ENCODE measurements at places on chromosomes 7 and 10. TPM values are rescaled to one million over a fixed set of nuclear protein-coding genes. Genes with fewer than 3 reads are reported as not detected.

DNA sequence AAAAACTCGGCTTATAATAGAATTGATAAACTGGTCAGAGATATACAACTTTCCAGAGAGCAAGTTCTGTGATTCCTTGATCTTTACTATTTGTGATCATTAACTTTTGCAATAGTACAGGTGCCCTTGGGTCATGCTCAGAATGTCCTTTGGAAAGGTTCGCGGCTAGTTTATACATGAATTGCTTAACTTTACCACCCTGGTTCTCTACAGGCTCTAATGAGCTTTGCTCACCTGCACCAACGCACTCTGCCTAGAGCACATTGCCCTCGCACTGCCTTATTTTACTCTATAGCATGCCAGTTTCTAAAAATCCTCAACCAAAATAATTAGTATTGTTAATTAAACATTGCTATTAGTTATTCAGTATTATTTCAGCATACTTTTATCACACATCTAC, 931.2 kb upstream of the KCND2 start:
- no peaks in the 10 kb centered on the region for H3K27me3 ChIP-seq
- no peak overlapping the region for H3K4me3 ChIP-seq
- no peaks in the 10 kb centered on the region for H3K4me1 ChIP-seq
- no peaks in the 10 kb centered on the region for H3K36me3 ChIP-seq
- no peak overlapping the region for H3K27ac ChIP-seq

DNA sequence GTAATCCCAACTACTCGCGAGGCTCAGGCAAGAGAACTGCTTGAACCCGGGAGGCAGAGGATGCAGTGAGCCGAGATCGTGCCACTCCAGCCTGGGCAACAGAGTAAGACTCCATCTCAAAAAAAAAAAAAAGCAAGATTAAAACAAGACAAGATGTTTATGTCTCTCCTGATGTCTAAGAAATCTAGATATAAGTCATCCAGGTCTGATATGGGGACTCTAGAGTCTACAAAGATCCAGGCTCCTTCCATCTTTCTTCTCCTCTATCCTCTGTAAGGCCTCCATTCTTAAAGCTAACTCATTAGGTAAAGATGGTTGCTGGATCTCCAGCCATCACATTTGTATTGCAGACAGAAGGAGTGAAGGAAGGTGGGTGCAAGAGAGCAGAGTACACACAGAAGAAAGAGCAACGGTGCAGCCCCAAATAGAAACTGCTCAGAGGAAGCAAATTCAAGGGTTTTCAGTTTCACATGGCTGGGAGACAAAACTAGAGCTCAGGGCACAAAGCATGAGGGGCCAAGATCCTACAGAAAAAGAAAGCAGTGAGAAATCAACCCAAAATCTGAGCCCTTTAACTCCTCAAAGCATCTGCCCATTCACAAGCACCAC, 57.6 kb downstream of the USP6NL start:
- H3K4me1 ChIP-seq = peaks cover 40% of the 10 kb centered on the region
- no peak for DNase-seq
- H3K27me3 ChIP-seq = no peaks in the 10 kb centered on the region
- H3K27ac ChIP-seq = no peak overlapping the region
- H3K36me3 ChIP-seq = 0 out of 2 replicates have a peak, but pooled peaks cover 4% of the 10 kb centered on the region
- H3K4me3 ChIP-seq = no peak overlapping the region

DNA sequence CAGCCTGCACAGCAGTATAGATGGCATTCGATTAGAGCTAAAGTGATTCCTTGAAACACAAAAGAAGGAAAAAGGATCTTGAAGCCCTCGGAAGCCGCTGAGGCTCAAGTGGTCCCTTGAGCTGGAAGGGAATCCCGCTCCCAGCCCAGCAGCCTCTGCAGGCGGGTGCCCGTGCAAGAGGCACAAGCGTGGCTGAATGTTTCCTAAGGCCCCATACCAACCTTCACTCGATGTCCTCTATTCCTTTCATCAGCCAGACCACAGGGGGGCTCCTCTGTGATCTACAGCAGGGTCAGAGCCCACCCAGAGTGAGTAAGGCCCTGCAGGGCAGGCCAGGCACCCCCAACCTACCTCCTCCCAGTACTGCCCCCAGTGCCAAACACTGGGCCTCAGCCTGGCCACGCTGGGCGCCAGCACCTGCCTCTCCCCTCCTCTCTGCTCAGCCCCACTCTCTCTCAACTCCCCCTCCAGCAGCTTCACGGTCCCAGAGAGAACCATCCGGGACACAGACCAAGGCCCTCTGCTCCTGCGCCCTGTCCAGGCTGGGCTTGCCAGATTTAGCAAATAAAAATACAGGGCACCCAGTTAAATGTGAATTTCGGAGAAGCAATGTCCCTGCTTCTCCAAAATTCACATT, 30.5 kb downstream of the EBF3 start:
- no peaks in the 10 kb centered on the region for H3K27me3 ChIP-seq
- no peak overlapping the region for H3K4me3 ChIP-seq
- H3K4me1 ChIP-seq = no peaks in the 10 kb centered on the region
- H3K27ac ChIP-seq = no peak overlapping the region

DNA sequence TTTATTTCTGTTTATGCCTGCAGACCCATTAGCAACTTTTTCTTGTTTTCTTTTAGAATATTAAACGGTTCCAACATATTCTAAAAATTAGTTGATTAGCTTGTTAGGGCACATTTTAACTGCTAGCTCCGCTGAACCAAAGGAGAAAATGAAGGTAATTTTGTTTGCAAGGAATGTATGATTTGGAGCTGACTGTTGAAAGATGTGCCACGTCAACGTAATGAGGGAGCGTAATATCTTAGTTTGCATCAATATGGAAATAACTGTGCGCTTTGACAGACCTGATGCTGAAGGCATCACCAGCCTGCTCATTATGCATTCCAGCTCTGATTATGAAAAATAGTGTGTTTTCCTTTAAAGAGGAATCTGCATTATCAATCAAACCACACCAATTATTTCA, 102.0 kb upstream of the CTBP2 start:
- H3K4me1 ChIP-seq = peaks cover 42% of the 10 kb centered on the region
- no peak overlapping the region for H3K4me3 ChIP-seq
- no peaks in the 10 kb centered on the region for H3K27me3 ChIP-seq

DNA sequence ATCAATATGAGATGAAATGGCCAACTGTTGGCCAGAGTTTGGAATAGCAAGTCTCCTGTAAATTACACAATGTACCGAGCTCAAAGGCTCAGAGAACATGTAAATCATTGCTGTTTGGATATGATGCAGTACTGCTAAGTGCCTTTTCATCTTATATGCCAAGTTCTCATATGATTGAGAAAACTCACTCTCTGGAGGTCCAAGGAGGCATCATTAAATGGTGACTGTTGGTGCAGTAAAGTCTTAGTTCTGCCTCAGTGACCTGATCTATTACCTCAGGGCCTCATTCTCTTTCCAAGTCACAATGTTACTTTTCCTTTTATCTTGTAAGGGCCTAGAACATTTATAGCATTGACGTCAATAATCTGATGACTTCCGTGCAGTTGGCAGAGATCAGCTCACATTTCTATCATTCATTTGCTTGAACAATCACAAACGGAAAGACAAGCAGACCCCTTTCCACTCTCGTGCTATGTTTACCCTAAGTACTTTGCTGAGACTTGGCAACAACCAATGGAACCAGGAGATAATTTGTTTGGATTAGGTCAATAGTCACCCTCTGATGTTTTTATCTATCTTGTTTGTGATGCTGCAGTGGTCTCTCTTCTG, 32.6 kb upstream of the PDK4 start:
- H3K4me3 ChIP-seq = no peak overlapping the region
- H3K27me3 ChIP-seq = no peaks in the 10 kb centered on the region
- no peak for DNase-seq
- H3K4me1 ChIP-seq = no peaks in the 10 kb centered on the region
- H3K27ac ChIP-seq = no peak overlapping the region
- no peaks in the 10 kb centered on the region for H3K36me3 ChIP-seq

DNA sequence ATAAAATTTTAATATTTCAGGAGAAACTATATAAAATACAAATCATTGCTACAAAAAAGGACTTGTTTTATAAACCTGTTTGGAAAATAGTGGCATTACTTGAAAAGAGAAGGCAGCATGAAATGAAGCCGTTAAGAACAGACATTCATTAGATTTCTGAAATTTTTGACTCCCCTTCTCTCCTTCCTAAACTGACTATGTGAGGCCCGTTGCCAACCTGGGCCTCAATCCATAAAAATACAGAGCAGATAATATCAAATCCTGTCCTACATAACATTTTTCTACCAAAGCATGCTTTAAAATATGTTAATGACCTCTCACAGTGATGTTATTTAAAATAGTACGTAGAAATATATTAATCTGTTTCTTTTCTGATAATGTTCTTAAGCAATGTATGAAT, 34.5 kb upstream of the ING3 start:
- no peaks in the 10 kb centered on the region for H3K4me1 ChIP-seq
- no peak overlapping the region for H3K27ac ChIP-seq
- H3K36me3 ChIP-seq = no peaks in the 10 kb centered on the region
- H3K27me3 ChIP-seq = no peaks in the 10 kb centered on the region
- no peak overlapping the region for H3K4me3 ChIP-seq

DNA sequence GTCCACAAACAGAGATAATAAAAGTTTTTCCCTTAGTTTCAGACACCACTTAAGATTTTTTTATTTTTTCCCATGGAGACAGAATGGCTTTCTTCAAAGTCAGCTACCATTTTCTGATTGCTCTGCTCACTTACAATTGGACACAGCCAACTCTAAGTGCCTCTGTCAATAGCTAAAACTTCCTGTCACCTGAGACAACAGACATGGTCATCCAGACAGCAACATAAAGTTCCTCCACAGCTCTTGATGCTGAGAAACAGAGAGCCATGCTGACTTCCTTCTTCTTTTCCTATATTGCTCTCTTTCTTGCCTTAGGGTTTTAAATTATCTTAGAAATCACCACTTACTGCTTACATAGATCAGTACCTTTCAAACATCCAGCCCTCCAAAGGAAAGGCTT, 12.0 kb downstream of the ZNF800 start:
- H3K27ac ChIP-seq = no peak overlapping the region
- H3K4me1 ChIP-seq = peaks cover 15% of the 10 kb centered on the region
- no peaks in the 10 kb centered on the region for H3K27me3 ChIP-seq
- peaks cover 8% of the 10 kb centered on the region for H3K36me3 ChIP-seq
- no peak for DNase-seq
- H3K4me3 ChIP-seq = no peak overlapping the region

- no peaks in the 10 kb centered on the region for H3K4me1 ChIP-seq
- no peak overlapping the region for H3K4me3 ChIP-seq
- no peaks in the 10 kb centered on the region for H3K27me3 ChIP-seq
- H3K36me3 ChIP-seq = no peaks in the 10 kb centered on the region
- no peak overlapping the region for H3K27ac ChIP-seq
Observed at GRCh38 chr10:125774581-125775191, 935 bp downstream of the MMP21 start.

DNA sequence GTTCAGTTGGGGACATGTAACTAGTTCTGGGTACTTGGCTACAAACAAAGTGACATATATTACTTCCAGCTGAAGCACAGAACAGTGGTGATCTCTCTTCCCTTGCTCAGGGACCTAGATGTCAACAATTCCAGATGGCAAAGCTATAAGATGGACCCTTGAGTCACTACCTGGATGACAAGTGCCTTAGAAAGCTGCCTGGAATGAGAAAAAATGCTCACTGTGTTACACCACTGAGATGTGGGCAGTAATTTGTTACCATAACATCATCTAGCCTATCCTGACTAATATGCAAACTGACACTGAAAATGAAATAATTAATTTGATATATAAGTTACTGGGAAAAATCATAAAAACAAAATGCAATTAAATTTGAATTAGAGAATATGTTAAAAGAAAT, 16.4 kb upstream of the CTTNBP2 start:
- no peaks in the 10 kb centered on the region for H3K27me3 ChIP-seq
- no peaks in the 10 kb centered on the region for H3K4me1 ChIP-seq
- no peak overlapping the region for H3K4me3 ChIP-seq

GRCh38 chr7:6250364-6250833, 22.0 kb downstream of the CYTH3 start:
- H3K27ac ChIP-seq = no peak overlapping the region
- DNase-seq = no peak
- no peaks in the 10 kb centered on the region for H3K27me3 ChIP-seq
- H3K4me3 ChIP-seq = no peak overlapping the region
- no peaks in the 10 kb centered on the region for H3K36me3 ChIP-seq

DNA sequence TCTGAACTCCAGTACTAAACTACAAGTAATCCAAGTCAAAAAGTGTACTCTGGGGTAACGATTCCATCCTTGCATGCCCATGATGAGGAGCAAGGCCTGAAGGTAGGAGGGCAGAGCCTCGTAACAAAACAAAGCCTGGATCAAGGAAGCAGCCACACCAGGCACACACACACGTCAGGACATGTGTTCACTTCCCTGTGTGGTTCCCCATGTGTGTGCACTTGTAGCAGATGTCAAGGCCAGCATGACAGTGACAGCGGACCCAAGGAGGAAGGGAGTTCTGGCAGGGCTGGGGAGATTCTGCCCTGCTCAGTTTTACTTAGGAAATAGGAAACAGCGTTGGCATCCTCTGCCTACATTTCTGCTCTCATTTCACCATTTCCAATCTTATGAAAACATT, 92.8 kb downstream of the ALOX5 start:
- no peaks in the 10 kb centered on the region for H3K27me3 ChIP-seq
- H3K27ac ChIP-seq = no peak overlapping the region
- DNase-seq = no peak
- no peaks in the 10 kb centered on the region for H3K36me3 ChIP-seq
- no peak overlapping the region for H3K4me3 ChIP-seq
- no peaks in the 10 kb centered on the region for H3K4me1 ChIP-seq

Gene KNDC1
- 3.6 TPM for total RNA-seq

Gene ITIH5
- total RNA-seq = not detected

Gene COMMD3
- 43.0 TPM for total RNA-seq

Gene SYT15B
- total RNA-seq = 0.37 TPM

Gene PCGF5
- total RNA-seq = 27.5 TPM
